ENCODE measurements at places on chromosomes 7 and 10. TPM values are rescaled to one million over a fixed set of nuclear protein-coding genes. Genes with fewer than 3 reads are reported as not detected.

- no peak for DNase-seq
Measured at GRCh38 chr10:77409697-77410471, 227.7 kb downstream of the KCNMA1 start.

Gene ARL5B
- 16.8 TPM for total RNA-seq

GRCh38 chr10:44312401-44312800 is 72.5 kb downstream of the CXCL12 start:
- no peak for DNase-seq

Gene DNAAF5
- total RNA-seq = 20.4 TPM

DNA sequence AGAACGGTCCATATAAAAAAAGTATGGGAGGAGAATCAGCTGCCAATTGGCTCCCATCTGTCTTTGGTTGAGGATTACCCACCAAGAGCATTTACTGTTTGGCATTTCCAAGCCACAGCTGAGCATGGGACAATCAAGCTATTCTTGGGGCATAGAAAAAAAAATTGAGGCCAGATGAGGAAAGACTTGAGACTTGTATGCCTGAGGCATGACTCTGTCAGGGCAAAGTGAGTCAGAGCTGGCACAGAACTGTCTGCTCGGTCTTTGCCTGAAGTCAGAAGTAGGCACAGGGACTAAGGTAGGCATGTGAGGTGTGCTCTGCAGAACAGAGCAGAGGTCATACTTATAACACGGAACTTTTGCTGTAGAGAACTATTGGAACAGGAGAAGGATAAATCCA is 126.5 kb upstream of the CHRM2 start:
- no peak for DNase-seq
